ENCODE measurements at places on chromosomes 11 and 22.

- no peak for DNase-seq
These were observed 12.0 kb upstream of the PHLDA2 start for GRCh38 chr11:2940921-2941821.

DNA sequence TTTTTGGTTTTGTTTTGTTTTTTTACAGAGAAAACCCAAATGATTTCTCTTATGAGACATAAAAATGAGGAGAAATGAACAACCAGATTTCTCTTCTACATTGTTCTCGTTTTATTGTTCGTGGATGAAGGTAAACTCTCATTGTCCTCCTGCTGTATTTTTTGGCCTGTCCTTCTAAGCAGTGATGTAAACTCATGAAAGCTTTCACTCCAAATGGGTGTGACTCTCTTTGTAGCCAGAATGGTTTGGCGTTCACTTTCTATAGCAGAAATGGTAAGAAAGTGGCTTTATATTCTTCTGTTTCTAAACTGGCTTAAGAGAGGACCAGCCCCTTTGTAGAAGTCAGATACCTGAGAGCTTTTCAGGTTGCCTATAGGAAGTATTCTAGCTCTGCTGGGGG lies 15.5 kb upstream of the BMAL1 start:
- DNase-seq: no peak

- DNase-seq: no peak
These were observed 49.5 kb upstream of the ACCSL start for GRCh38 chr11:43998308-43998707.

GRCh38 chr11:79311461-79311860 lies 129.4 kb downstream of the TENM4 start:
- no peak for DNase-seq

GRCh38 chr22:37403267-37403960 lies 23.9 kb downstream of the ELFN2 start:
- no peak for DNase-seq

- DNase-seq: no peak
These were observed 24.9 kb upstream of the C11orf58 start for GRCh38 chr11:16713594-16713993.
